ENCODE measurements at places on chromosomes 1 and 21. TPM values are rescaled to one million over a fixed set of nuclear protein-coding genes. Genes with fewer than 3 reads are reported as not detected.

- DNase-seq: no peak
Measured at GRCh38 chr1:244496186-244496585, 35.1 kb downstream of the CATSPERE start.

GRCh38 chr1:16967095-16967575 is 13.3 kb downstream of the MFAP2 start:
- DNase-seq: peak; percentile 83

- no peak for DNase-seq
Measured at GRCh38 chr1:93808871-93809270, 70.1 kb downstream of the DNTTIP2 start.

TYW3 gene
- total RNA-seq: 22.6 TPM

DNA sequence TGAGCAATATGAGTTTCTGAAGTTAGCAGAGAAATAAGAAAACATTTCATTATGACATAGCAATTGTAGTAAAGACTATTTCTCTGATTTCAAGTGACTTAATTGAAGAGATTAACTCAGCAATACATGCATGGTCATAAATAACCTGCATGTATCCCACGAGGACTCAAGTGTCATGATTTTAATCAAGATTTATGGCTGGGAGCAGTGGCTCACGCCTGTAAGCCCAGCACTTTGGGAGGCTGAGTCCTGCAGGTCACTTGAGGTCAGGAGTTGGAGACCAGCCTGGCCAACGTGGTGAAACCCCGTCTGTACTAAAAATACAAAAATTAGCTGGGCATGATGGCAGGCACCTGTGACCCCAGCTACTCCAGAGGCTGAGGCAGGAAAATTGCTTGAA is 311.9 kb upstream of the PLD5 start:
- DNase-seq: no peak

DNA sequence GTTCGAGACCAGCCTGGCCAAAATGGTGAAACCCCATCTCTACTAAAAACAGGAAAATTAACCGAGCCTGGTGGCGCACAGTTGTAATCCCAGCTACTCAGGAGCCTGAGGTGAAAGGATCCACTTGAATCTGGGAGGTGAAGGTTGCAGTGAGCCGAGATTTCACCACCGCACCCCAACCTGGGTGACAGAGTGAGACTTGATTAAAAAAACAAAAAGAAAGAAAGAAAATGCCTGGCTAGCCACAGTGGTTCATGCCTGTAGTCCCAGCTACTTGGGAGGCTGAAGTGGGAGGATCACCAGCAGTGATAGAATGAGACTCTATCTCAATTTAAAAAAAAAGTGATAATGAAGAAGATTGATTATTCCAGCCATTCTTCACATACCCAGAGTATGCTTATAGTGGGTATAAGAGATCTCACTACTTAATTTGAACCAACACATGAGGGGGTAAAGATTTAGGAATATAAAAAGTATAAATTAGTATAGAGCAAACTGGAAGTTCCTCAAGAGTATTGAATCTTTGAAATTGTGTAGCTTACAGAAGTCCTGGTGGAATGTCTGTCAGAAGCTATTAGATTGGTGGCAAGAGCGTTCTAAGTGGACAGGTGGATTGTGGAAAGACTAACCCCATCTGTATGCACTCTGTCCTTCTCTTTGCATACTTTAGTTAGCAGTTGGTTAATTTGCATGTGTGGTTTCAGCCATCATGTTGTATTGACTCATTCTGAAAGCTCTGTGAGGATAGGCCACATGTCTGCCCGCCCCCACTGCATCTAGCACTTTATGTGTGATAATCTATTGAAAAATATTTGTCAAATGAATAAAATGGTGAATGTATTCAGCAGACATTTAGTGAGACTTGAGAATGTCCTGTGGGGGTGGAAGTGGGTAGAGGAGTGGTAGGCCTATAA is 25.0 kb downstream of the RLF start:
- DNase-seq: no peak

SPATA1 gene
- 1.8 TPM for total RNA-seq

SPRR5 gene
- total RNA-seq: not detected

DNA sequence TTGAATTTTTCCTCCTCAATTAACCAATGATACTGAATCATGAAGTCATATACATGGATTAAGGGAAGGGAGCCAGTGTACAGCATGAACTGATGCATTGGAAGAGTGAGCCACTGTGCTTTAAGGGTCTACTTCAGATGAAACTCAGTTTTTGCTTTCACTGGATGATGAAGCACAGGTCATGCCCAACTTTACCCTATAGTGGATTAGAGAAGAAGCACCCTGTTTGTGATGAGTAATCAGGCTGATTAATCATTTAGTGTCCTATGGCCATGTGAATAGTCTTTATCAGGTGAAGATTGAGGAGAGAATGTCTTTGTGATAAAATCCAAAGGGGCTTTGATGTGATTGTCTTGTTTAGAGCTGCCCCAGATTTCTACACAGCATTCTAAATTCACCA is 24.7 kb upstream of the LAMC1 start:
- DNase-seq: no peak

CD53 gene
- 12.1 TPM for total RNA-seq

CELSR2 gene
- total RNA-seq: 53.8 TPM

ADGRL4 gene
- total RNA-seq: 19.1 TPM

DNA sequence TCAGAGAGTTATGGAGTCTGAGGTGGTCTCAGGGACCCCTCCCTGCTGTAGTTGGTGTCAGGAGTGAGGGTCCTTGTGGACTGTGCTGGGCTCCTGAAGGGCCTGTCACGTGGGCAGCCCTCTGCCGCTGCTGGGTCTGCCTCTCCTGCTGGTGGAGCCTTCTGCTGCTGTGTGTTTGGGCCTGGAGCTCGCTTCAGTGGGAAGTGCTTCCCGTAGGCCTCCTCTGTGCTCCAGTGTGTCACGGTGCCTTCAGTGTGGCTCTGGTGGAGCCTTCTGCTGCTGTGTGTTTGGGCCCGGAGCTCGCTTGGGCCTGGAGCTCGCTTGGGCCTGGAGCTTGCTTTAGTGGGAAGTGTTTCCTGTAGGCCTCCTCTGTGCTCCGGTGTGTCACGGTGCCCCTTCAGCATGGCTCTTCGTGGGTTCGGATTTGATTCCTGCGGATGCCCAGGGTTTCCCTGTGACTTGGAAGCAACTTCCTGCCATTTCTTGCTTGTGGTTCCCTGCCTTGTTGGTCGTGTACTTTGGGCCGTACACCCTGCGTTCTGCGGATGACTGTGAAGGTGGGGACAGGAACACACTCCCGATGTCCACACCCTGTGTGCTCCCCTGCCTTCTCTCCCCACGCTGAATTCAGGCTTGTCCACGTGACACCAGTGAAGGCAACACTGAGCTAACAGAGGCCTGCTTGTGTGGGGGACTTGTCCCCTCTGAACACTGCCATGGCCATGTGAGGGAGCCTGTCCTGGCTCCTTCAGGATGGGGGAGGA is 19.5 kb downstream of the C1orf174 start:
- no peak for DNase-seq

SPATA45 gene
- not detected for total RNA-seq

S100A12 gene
- not detected for total RNA-seq

- no peak for DNase-seq
Measured at GRCh38 chr1:77664939-77665516, 17.4 kb downstream of the ZZZ3 start.

BARHL2 gene
- not detected for total RNA-seq

KRTAP27-1 gene
- total RNA-seq: not detected

GRCh38 chr1:147052143-147052542 is 114.0 kb downstream of the NBPF12 start:
- no peak for DNase-seq

- peak; percentile 51 for DNase-seq
Measured at GRCh38 chr1:63615768-63616420, 22.7 kb downstream of the PGM1 start.

GJA9 gene
- not detected for total RNA-seq

GRCh38 chr1:2247760-2248126 is 19.6 kb downstream of the SKI start:
- peak; percentile 48 for DNase-seq

DNA sequence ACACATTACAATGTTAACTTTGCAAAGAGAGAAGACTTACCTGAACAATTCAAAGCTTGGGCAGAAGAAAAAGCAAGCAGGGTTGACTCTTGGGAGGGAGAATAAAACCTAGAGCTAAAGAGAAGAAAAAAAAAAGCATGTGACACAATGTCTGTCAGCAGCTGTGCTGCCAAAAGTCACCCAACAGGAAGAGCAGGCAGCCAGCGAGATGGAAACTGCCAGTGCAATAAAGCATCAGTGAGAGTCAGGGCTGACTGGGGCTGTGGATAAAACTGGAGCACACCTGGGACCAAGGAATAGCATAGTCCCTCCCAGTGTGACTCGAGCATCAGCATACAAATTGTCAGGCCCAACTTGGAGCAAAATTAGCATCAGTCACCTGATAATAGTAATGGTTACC is 65.0 kb upstream of the SLC22A15 start:
- DNase-seq: peak; percentile 62

DNA sequence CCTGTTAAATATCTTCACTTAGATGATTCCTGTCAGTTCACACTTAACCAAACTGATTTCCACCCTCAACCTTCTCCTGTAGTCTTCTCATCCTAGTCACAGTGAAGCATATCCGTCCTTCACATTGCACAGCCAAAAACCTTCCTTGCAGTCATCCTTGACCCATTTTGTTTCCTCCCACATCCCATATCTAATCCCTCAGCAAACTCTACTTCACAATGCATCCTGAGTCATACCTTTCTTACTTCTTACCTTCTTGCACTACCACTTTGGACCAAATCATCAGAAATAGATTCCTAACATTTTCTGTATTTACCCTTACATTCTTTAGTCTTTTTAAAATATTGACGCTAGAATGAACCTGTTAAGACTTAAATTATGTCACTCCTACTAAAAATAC is 86.9 kb downstream of the OLFML2B start:
- no peak for DNase-seq

- no peak for DNase-seq
Measured at GRCh38 chr21:45522381-45522780, 19.9 kb downstream of the SLC19A1 start.

DNA sequence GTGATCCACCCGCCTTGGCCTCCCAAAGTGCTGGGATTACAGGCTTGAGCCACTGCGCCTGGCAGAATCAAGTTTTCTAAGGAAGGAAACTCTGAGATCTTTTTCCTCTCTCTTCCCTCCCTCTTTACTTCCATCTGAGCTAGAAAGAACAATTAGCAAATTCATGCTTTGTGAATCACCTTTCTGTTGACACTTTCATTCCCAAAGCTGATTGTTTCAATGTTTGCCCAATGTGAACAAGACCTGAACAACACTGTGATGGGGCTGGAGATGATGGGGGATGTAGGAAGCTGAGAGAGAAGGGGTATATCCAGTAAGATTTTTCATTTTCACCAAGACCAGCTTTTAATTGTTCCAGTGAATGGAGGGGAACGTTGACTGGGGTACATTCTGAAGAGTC is 5.7 kb upstream of the TENT5B start:
- no peak for DNase-seq

- DNase-seq: no peak
Measured at GRCh38 chr1:4658643-4659628, 4.5 kb downstream of the AJAP1 start.

CSF3R gene
- total RNA-seq: 3.5 TPM

DNA sequence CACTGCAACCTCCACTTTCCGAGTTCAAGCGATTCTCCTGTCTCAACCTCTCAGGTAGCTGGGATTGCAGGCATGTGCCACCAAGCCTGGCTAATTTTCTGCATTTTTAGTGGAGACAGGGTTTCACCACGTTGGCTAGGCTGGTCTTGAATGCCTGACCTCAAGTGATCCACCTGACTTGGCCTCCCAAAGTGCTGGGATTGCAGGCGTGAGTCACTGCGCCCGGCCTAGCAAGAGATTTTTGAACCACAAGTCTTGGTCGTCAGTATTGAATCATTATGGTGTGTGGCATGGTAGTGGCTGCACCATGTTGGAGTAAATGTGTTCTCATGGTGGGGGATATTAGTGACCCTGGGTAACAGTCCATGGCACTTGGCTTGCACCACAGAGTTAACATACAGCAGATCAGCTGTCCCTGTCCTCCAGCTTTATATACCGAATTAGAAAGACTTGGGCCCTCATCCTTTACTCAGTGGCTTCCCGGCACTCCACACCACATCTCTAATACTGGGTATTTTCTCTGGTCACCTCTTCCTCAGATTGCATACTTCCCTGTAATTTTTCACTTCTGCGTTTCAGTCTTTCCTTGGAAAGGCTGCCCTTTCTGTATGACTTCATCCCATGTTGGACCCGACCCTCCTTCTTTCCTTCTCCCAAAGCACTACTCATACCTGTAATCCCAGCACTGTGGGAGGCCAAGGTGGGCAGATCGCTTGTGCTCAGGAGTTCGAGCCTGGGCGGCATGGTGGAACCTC is 25.1 kb downstream of the AK4 start:
- DNase-seq: no peak

SH3BGR gene
- total RNA-seq: 6.8 TPM

DNA sequence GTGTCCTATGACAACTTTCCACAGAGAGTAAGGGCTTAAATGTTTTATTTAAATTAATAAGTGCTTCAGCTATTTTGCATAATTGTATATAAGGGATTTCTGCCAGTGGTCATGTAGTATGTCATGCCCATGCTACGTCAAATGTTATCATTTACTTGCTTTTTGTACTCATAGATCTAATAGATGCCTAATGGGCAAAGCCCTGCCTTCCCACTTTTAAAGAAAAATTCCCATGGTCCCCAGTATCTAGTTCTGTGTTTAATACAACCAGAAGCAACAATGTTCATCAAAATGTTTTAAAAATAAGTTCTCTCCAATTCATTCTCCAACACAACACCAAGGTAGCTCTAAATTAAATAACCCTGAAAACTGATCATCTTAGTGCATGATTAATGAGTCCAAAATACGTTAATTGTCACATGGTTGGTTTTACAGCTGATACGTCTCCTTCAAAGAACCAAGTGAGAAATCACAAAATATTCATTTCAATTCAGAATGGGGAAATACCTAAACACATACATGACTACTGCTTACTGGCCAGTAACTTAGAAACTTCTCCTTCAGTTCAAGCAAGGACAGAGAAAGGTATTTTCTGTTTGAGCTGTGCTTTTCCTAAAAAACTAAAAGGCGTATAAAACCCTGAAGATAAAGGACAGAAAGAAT is 49.1 kb upstream of the SDC3 start:
- no peak for DNase-seq

TRIM58 gene
- 52.1 TPM for total RNA-seq

DNA sequence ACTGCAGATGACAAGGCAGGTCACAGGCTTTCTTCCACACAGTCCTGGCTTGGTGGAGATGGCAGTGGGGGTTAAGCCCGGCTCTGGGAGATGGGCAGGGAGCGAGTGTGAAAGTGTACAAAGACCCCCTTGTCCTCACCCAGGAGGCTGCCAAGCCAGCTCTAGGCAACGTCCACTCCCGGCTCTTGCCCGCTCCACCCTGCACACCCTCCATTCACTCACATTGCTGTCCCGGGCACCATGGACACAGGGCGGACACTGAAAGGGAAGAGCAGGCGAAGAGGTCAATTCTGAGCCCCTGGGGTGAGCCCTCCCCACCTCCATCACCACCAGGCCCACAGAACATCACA is 8.9 kb downstream of the COL16A1 start:
- no peak for DNase-seq

- peak; percentile 76 for DNase-seq
Measured at GRCh38 chr1:21896652-21897532, 40.2 kb downstream of the HSPG2 start.

- no peak for DNase-seq
Measured at GRCh38 chr21:42298657-42299056, 16.6 kb downstream of the TFF3 start.

- no peak for DNase-seq
Measured at GRCh38 chr21:26199456-26199855, 28.9 kb upstream of the APP start.

Measured in thyroid gland (tissue), 4 donors.